Stimulated activated CD4-positive, alpha-beta T cell treated with anti-CD3 and anti-CD28 coated beads, Interleukin-4, amount 100 ng/mL, for 48 hours (primary cell): ENCODE measurements at places on chromosomes 3 and 15.
A peak's percentile ranks its signal among the peaks of the same experiment; 100 is the strongest.

- DNase-seq, result no peak
These were observed 51.0 kb upstream of the SSR3 start for GRCh38 chr3:156605686-156606605.

DNA sequence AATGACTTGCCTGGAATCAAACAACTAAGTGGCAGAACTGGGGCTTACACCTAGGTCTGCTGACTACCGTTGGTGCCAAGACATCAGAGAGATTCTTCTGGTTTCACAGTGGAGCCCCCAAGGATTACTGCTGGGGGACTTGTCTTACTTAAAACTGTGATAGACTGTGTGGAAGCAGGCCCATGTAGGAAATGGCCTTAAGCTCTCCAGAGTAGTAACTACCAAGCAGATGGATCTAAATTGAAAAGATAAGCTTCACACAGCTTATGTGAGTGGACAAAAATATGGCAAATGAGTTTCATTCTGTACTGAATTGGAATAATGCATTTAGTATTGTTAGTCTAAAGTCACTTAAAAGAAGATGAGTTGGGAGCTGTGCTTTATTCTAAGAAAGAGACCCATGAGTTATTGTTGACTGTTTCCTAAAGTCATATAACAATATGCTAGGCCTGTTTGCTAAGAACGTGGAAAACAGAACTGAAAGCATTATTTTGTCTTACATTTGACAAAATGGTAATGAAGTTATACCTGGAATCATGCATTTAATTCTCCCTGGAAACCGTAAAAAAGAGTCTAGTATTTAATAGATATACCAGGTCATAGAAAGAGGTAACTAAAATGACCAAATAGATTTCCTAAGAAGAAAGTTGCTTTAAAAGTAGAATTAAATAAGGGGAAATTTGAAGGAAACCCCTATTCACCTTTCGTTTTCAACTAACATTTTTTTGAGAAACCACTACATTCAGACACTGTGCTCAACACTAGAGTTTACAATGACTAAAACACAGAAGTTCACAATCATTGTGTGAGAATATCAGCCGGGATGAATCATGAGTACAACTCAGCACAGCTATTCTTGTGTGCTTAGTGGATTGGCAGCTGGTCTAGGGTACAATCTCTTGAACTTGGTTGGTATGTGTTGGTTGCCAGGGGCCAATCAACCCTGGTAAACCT lies 13.0 kb upstream of the MAPK6 start:
- no peak for DNase-seq

- no peak for DNase-seq
These were observed at the start of gene SNX22 for GRCh38 chr15:64151727-64152506. SNX22 (plus strand) TSS chr15:64151731; CDS start chr15:64151776, 45 bp downstream.

GRCh38 chr3:133211449-133211848 lies 173.3 kb downstream of the TMEM108 start:
- DNase-seq, result no peak

DNA sequence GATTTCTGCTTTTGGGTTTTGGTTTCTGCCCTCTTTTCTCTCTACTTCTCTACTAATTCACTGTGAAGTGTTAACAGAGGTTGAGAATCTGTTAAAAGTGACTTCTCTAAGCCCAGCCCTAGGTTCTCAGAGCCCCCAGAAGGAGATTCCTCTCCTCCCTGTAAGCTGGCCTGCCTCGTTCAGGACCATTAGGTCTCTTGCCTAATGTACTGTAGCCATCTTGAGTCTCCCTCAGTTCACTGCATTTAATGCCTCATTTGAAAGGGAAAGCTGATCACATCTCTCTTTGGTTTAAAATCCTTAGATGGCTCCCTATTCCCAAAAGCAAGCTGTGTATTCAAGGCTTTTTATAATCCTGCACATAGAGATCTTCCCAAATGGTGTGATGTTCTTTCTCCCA lies 16.3 kb downstream of the RTP1 start:
- DNase-seq, result no peak

DNA sequence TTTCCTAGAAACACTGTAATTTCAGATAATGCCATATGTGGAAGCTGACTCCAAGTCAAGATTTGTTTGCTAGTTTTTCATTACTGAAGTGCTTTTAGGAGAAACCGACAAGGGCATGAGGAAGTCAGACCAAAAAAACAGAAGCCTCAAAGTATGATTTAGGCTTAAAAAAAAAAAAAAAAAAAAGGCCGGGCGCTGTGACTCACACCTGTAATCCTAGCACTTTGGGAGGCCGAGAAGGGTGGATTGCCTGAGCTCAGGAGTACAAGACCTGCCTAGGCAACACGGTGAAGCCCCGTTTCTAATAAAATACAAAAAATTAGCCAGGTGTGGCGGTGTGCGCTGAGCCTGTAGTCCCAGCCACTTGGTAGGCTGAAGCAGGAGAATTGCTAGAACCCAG lies 11.6 kb downstream of the RPL15 start:
- no peak for DNase-seq

DNA sequence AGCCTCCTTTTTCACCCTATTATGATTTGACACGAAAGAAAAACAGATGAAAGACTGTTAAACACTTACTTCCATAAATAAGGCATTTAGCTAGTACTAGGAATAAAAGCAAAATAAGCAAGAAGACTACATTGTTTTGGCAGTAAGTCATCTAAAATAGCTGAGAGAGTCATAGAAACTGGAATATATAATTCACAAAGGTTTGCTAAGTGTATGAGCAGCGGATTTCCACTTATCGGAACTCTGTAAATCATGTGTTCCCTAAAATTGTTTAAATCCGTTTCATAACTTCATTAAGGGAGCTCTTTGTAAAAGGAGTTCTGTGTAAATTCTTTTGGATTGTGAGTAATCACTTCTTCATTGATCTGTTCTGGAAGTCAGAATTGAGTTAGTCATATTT lies 202.5 kb upstream of the CBLB start:
- no peak for DNase-seq

DNA sequence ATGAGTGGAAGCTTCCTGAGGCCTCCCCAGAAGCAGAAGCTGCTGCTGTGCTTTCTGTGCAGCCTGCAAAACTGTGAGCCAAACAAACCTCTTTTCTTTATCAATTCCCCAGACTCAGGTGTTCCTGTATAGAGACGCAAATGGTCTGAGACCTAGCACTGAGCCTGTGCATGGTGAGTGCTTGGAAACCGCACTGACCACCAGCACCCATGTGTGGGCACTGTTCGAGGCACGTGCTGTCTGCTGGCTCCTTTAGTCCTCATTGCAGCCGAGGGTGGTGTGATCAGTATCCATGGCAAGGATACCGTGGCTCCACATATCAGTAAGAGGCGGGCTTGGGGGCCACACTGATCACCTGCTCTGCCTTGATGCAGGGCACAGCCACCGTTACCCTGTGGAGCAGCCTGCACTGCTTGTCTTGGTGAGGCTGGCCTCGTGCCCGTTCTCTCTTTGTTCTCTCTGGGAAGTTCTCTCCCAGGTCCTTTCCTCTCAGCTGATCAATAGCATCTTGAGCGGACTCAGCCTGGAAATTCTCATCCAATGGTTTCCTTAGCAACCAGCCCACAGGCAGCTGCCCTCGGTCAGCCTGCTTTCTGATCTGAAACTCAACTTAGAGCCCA lies 101.0 kb downstream of the PLXNA1 start:
- DNase-seq, result no peak

GRCh38 chr15:93706495-93707292 lies 524.7 kb upstream of the MCTP2 start:
- DNase-seq, result no peak

- DNase-seq, result no peak
These were observed 252.7 kb downstream of the SLC9A9 start for GRCh38 chr3:143595456-143596077.

GRCh38 chr15:60134609-60135008 lies 130.5 kb downstream of the FOXB1 start:
- DNase-seq, result no peak

- no peak for DNase-seq
These were observed 58.1 kb downstream of the CLASP2 start for GRCh38 chr3:33659856-33660434.

- DNase-seq, result no peak
These were observed 126.7 kb downstream of the MYLK start for GRCh38 chr3:123757281-123757940.

- no peak for DNase-seq
These were observed 271.5 kb upstream of the TBL1XR1 start for GRCh38 chr3:177468816-177469215.

DNA sequence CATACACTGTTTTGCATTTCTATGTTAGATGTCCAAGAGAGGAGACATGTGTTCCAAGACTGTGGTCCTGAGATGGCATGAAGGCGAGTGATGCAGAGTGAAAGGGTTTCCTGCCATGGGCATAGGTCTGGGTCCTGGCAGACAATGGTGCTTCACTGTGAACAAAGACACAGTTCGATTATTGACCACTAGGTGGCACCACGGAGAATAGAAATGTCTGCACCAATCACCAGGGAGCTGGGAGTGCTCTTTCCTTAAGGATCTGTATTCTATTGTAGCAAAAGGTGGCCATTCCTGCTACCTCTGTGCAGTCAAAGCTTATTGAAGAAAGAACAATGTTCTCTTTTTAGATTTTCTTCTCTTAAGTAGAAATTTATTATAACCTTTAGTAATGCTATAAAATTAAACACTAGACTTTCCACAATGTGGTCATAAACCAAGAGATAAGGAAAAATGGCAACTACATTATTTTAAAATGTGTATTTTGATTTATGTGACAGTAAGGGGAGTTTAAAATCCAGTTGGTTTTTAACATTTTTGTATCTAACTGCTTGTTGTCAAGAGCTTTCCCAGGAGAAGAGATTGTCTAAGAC lies 88.7 kb downstream of the GABRG3 start:
- DNase-seq, result peak; percentile 22

DNA sequence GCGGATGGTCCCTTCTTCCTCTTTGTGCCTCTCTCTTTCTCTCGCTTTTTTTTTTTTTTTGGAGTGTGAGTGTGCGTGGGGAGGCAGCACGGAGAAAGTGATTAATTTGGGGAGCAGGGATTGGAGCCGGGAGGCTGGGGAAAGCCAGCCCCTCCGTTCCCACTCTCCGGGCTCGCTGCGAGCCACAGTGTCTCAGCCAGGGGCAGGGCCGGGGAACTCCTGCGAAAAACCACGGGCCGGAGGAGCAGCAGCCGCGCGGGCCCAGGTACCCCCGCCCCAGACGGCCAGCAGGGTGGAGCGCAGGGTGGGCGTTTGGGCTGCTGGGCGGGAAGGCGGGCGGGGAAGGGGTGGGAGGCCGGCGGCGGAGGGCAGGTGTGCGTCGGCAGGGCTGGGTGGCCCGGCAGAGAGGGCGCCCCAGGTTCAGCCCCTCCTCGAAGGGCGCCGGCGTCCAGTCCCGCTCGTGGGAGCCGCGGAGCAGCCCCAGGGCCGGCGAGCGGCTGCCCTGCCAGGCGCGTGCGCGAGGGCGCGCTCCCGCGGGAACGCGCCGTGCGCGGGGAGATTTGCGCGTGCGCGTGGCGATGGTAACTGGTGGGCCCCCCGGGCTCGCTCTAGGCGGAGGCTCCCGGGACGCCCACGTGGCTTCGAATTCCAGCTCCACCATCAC lies 1.4 kb downstream of the CHL1 start:
- no peak for DNase-seq

GRCh38 chr15:66774001-66774814 lies 72.2 kb downstream of the SMAD6 start:
- DNase-seq, result peak; percentile 29

GRCh38 chr3:16452261-16452660 lies 61.2 kb downstream of the RFTN1 start:
- no peak for DNase-seq

DNA sequence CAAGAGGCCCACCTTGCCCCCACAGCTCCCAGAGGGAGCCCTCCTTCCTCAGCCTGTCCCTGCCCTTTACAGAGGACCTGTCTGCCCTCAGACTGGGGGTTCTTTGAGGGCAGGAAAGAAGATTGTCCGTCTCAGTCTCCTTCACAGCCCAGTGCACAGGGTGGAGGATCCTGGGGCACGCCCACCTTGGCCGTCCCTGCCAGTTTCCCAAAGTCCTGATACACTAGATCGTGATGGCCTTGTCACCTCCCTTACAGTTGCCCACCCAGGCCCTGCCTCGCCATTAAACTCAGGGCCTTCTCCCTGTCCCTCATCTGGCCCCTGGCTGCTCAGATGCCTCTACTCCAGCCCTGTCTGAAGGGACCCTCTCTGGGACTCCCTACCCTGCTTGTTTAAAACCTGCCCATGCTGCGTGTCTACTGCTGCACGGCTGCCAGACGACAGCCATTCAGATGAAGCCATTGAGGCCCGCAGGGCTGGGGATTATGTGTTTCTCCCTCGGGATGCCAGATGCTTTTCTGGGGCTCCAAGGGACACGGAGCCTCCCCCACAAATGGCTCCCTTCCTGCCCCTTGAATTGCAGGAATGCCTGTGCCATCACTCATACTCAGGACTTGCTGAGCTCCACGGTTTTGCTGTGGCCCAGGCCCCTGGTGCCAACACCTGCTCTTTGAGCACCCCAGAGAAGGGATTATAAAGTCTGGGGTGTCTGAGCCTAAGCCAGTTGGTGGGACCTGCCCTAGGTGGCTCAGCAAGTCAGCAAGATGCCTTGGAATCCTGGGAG lies 27.8 kb downstream of the ACSBG1 start:
- DNase-seq, result no peak

GRCh38 chr15:73053398-73053723 lies 1.1 kb downstream of the NEO1 start:
- DNase-seq, result no peak

DNA sequence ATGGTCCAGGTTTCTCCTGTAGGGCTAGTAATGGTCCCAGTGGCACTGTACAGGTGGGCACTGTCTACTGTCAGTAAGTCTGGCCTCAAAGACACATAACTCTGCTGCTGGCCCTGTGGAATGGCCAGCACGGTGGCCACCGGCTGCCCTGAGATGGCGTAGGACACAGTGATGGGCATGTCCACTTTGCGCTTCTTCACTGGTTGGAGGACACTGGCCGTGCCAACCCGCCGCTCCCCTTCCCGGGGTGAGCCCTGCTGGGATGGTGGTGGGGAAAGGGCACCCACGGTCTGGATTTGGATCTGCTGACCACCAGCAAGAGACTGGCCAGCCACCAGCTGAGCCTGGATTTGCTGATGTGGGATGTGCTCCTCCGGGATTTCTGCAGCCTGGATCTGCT lies 28.1 kb upstream of the IMPDH2 start:
- DNase-seq, result no peak

DNA sequence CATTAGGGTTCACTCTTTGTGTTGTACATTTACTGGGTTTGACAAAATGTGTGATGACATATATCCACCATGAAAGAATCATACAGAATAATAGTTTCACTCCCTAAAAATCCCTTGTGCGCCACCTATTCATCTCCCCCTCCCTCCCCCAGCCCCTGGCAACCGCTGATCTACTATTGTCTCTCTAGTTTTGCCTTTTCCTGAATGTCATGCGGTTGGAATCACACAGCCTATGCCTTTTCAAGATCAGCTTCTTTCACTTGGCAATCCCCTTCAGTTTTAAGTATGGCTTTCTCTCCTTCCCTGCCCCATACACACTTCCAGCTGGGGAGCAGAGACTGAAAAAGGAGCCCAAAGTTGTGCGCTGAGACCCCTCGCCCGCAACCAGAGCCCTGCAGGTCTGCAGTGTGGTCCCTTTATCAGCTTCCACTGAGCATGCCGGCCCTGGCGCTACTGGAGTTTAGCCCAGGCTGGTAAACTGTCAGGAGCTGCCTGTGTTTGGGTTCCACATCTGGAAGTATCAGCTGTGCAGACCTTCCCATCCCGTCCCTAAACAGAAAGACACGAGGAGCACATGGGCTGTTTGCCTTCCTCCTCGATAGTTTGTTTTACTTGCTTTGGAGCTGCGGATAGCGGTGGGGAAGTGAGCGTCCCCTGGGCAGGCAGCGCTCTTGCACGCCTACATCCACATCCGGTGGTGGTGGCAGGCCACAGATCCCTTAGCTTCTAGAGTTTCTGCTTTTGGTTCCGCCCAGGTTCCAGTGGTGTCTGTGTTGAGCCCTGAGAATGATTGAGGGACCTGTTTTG lies 12.3 kb downstream of the BOC start:
- DNase-seq, result no peak

GRCh38 chr15:84598250-84598649 lies 2.6 kb upstream of the ZSCAN2 start:
- no peak for DNase-seq
